ENCODE measurements at places on chromosomes 13 and 19. TPM values are rescaled to one million over a fixed set of nuclear protein-coding genes. Genes with fewer than 3 reads are reported as not detected.

GRCh38 chr19:5298471-5298901 is 42.1 kb downstream of the PTPRS start:
- DNase-seq: no peak

DNA sequence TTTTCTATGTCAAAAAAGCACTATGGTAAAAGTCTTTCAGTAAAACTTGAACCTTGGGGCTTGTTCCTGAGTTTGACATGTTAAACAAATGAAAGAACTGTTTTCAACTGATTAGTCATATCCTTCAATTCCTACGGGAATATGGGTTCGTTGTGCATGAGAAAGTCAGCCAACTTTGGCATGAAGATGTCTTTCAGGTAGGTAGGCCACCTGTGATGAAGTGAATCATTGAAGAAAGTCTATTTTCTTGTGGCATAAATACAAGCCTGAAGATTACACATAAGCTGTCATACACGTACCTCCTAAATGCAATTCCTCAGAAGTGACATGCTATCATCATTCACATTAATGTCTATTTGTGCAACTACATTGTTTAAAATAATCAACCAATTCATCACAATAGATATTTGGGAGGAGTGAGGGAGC is 513.0 kb downstream of the IRS2 start:
- DNase-seq: no peak

GRCh38 chr19:38561658-38562057 is 56.1 kb downstream of the MAP4K1 start:
- no peak for DNase-seq

DNA sequence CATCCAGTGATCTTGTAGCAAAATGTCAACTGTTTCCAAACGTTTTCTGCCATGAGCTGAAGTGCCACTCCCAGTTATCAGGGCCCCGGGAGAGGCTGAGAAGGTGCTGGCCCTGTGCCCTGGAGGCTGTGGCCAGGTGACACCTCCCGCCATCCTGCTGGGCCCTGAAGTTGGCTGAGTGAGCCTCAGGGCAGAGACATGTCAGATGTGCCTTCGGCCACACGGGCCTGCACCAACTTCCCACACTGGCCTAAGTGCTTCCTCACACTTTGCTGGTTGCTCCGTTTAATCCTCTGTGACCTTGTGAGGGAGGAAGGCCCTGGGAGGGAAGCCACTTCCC is 4.8 kb downstream of the ADPRHL1 start:
- DNase-seq: no peak

GRCh38 chr13:81302125-81302524 is 961.2 kb upstream of the SPRY2 start:
- DNase-seq: no peak

DNA sequence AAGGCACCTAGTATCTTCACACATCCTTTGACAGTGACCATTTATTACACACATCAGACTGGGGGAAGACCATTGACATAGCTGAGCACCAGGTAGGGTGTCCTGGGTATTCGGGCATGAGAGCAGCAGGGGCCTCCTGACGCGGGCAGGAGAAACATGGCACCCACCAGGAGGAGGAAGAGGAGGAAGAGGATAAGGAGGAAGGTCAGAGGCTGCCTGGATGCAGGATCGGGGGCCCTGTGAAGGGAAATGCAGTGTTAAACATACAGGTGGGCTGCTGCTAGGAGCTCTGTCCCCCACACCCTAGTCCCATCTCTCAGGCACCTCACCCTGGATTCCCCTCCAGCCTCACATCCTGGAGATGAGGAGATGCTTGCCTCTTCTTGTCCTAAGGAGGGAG is 5.3 kb downstream of the SYNE4 start:
- DNase-seq: no peak

DNA sequence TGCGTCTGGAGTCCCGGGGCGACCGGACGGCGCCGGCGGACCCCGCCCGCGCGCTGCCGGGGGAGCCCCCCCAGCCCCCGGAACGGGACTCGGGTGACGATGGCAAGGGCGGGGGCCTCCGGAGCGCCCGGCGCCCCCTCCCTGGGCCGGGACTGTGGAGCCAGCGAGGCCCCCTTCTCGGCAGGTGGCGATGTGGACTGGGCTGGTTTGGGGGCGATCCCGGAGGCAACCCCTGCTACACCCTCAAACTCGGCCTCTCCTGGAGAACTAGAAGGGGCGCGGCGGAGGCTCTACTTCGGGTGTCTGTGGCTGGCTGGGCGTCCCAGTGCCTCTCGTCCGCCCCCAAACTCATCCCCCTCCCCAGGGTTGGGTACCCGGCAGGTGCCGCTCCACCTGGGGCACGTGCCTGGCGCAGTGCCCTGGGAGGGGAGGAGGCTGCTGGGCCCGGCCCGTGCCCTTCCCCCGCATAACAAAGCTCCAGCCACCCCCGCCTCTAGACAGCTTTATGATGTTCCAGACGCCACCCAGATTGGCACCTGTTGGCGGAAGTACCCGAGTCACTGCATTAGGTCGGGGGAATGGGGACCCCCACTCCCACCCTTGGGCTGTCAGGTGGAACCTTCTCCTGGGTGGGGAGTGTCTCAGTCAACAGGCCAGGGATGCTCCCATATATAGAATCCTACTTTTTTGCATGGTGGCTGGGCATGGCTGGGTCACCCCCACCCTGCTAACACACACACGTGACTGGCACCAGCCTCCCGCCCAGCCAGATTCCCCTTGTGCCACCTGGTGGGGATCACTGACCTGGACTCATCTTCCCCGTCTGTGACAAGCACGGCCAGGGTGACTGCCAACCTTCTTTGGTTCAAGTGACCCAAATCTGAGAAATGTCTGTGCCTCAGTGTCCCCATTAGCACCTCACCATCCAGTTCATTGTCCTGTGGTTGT is 722 bp downstream of the PKN1 start:
- peak; percentile 61 for DNase-seq

- DNase-seq: no peak
Observed at GRCh38 chr13:21894091-21894490, 223.2 kb downstream of the FGF9 start.

DNA sequence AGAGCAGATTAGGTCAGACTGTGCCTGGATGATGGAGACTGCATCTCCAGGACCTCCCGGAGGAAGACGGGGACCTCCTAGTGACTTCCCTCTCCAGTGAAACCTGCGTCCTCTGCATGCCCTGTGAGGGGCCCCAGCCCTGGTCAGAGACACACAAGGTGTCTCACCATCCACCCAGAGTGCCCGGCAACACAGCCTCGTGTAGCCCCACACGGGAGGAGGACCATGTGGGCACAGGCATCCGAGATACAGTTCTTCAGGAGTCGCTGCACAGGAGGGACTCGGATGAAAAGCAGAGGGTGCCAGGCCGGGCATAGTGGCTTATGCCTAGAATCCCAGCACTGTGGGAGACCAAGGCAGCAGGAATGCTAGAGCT is 64.8 kb downstream of the PEPD start:
- DNase-seq: no peak

Gene SMG9
- total RNA-seq: 49.9 TPM

Gene ADAT3
- 9.3 TPM for total RNA-seq

Gene MATK
- total RNA-seq: 29.4 TPM

Gene RUBCNL
- 1.1 TPM for total RNA-seq

Gene SIGLEC5
- not detected for total RNA-seq

Gene C19orf44
- 3.0 TPM for total RNA-seq
